Renal pelvis (tissue), 12 donors: ENCODE measurements at places on chromosomes 13 and 19. TPM values are rescaled to one million over a fixed set of nuclear protein-coding genes. Genes with fewer than 3 reads are reported as not detected.

DNA sequence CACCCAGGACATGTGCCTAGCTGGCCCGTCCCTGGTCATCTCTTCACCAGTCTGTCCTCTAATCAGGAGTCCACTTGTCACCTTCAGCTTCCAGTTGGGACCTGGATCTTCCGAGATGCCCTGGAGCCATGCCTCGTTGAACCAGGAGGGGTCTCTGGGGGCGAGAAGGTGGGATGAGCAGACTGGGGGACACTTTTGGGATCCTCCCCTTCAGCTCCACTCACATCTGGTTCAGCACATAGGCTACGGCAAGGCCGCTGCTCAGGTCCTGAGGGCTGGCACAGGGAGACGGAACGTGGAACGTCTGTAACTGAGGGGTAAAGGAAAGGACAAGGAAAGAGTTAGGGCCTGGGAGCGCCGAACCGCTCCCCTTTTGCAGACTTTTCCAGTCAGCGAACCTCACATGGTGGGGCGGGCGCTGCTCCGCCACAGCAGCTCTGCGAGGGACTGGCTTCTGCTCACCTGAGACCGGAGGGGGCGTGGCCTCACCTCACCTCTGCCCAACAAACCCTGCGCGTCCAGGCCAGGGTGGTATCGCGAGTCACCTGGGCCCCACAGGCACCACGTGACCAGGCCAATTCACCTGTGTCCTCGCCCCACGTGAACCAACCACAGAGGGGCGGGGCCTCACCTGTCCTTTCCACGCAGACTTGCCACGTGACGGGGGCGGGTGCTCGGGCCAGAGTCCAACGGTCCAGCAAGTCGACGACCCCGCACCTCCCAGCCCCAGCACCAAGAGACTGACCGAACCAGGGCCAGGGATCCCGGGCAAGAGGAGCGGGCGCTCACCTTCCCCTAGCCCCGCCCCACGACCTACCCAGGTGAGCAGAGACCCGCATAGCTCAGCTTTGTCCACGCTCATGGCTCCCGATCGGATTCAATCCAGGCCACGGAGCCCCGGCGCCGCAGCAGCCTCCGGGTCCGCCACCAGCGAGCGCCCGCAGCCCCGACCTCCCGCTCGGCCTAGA is at the start of gene HOOK2:
TSS of gene HOOK2 (minus strand) at position 965 of the 968 bp plus-strand sequence. CDS start at position 862, 103 bp downstream.
- peak; percentile 76 for DNase-seq

SIGLEC8 gene
- polyA plus RNA-seq: not detected

DNA sequence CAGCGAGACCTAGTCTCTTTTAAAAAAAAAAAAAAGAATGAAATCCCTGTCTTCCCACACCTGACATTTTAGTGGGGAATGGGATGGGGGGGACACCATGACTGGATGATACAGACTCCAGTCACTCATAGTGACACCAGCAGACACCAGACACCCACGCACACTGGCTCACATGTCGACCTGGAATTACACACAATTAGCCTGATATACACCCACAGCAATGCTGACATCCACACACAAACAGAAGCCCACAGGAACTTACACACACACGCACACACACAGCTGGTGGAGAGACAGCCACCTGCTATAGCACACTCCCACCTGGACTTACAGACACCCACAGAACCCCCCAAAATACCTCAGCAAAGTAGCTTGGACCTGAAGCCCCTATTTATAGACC is 8.3 kb upstream of the NANOS3 start:
- DNase-seq: no peak

DNA sequence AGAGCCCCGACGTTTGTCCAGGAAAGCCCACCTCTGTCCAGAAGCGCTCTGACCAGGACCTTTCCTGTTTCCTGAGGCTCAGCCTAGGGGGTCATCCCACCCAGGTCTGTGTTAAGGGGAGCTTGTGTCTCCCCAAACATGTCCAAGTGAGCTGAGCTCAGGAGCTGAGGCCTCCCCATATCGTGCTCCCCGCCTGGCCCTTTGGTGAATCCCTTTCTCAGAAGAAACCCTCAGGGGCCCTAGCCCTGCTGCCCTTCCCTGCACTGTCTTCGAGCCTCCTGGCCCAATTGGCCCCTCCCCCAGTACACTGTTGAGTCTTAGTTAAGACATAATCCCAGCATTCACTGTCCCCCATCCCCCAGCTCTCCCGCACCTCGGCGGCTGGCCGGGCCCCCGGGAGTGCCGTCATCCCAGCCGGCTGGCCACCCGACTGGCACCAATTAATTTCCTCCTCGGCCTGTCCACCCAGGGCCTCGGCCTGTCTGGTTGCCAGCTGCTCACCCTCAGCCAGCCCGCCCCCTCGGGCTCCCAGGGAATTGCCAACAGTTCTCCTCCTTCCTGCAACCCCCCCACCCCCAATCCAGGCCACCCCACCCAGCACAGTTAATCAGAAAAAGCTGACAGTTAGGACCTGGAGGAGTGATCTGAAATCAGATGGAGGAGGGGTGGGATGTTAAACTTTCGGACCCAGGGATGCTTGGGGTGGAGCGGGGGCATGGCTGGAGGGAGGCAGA is 13.6 kb downstream of the IER2 start:
- DNase-seq: peak; percentile 90

DNA sequence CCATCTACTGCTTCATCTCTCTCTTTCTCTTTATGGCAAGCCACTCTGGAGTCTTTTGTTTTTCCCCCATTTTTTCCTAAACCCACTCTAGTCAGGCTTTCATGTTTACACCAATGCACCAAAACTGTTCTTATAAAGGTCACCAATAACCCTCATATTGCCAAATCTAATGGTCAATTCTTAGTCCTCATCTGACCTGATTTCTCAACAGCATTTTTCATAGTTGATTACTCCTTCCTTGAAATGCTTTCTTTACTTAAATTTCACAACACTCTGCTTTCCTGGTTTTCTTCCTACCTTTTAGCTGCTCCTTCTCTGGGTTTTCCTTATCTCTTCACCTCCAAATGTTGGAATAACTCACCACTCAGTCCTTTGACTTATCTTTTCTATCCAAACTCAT is 47.9 kb downstream of the MICU2 start:
- DNase-seq: no peak

DNA sequence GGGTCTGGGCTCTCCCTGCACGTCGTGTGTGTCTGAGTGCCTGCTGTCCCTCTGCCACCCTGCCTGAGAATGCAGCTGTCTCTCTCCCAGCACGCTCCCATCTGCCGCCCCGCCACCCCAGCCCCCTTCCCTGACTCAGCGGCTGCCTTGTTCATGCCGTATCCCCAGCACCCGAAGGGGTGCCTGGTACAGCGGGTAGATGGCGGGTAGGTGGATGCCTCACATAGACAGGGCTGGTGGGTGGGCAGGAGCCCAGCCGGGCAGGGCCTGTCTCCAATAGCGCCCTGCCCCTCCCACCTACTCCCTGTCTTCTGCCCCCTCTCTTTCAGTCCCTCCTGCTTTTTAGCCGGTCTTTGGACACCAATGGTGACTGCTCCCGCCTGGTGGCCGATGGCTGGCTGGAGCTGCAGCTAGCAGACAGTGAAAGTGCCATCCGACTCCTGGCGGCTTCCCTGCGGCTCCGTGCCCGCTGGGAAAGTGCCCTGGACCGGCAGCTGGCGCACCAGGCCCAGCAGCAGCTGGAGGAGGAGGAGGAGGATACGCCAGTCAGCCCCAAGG is 30.3 kb downstream of the DHX34 start:
- no peak for DNase-seq

IGFL2 gene
- polyA plus RNA-seq: not detected

DNA sequence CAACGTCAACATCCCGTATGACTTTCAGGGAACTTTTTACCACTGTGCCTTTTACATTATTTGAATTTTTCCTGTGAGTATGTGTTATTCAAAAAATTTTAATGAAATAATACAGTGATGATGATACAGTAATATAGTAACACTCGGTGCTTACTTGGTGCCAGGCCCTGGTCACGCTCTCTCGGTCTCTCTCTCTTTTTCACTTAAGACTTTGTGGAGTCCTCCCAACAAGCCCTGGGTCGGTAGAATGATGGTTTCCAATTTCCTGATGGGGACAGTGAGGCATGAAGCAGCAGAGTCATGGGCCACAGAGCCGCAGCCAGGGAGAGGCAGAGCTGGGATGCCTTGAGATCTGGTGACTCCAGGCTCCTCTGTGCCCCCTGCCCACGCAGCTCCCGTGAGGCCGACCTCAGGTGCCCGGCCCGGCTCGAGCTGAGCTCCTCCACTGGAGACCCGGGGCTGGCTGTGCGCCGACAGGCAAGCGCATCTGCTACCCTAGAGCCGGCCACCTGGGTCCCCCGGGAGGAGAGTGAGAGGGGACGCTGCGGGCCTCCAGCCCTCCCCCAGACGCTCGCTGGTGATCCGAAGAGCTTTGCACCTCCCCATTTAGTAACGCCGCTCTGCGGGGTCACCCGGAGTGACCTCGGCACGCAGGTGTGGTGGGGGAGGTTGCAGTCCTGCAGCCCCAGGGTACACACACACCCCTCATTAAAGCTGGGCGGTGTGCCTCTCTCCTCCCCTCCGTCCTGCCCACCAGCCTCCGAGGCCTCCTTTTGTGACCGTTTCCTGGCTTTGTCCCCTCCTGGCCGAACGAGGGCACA is 4.4 kb upstream of the SBK3 start:
- DNase-seq: peak; percentile 93

IRF2BP1 gene
- 27.2 TPM for polyA plus RNA-seq

DNA sequence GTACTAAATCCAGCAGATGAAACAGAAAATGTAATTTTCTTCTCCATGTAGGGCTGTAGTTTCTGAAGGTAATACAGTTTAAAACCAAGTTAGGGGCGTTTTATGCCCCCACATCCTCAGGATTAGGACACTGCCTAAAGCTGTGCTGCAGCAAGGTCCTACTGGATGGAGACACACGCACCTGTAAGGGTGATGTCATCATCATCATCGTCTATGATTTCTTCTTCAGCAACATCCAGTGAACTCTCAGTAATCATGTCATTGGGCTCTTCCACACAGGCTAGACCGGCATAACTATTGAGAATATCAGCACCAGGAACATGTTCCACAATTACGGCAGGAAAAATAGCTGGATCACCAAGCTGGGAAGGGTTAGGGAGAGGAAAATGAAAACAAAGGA is 60.5 kb downstream of the ELF1 start:
- DNase-seq: no peak

GRCh38 chr19:1752009-1752756 is 1.1 kb upstream of the ONECUT3 start:
- DNase-seq: no peak

DNA sequence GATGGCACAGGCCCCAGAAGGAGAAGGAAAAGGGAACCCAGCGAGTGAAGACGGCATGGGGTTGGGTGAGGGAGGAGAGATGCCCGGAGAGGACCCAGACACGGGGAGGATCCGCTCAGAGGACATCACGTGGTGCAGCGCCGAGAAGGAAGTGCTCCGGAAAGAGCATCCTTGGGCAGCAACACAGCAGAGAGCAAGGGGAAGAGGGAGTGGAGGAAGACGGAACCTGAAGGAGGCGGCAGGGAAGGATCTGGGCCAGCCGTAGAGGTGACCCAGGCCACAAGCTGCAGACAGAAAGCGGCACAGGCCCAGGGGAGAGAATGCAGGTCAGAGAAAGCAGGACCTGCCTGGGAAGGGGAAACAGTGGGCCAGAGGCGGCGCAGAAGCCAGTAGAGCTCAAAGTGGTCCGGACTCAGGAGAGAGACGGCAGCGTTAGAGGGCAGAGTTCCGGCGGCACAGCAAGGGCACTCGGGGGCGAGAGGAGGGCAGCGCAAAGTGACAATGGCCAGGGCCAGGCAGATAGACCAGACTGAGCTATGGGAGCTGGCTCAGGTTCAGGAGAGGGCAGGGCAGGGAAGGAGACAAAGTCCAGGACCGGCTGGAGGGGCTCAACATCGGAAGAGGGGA is 1.1 kb downstream of the PPP1R12C start:
- no peak for DNase-seq

CD22 gene
- 33.6 TPM for polyA plus RNA-seq

DNA sequence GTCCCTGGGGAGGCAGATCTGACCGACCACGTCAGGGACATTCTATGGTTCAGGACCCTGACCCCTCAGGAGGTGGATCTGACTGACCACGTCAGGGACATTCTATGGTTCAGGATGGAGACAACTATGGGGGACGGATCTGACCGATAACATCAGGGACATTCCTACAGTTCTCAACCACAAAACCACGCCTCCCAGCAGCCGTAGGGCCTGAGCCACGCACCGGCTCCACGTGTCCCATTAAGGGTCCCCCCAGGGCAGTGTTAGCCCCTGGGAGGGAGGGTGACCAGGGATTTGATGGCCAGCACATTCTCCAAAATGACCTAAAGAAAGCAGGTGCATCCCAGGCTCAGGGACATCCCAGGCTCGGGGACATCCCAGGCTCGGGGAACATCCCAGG is 49.0 kb upstream of the C13orf46 start:
- DNase-seq: no peak

ZNF534 gene
- polyA plus RNA-seq: 1.2 TPM

DNA sequence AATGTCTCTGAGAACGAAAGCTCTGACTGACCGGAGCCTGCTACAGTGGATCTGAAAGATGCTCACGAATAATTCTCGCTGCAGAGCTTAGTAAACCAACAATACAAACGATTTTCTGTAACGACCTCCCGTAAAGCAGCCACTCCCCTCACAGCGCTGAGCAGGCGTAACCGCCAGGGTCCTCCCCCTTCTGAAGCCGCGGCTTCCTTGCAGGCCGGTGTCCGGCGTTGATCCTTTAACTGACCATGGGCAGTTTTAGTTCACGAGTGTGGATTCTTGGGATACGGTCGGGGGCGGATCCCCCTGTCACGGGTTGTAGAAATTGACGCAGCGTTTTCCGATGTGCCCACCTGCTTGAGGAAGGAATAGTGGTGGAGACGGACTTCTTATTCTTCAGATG is 75.9 kb downstream of the ATP11A start:
- DNase-seq: no peak

KLK2 gene
- polyA plus RNA-seq: 0.34 TPM

DNA sequence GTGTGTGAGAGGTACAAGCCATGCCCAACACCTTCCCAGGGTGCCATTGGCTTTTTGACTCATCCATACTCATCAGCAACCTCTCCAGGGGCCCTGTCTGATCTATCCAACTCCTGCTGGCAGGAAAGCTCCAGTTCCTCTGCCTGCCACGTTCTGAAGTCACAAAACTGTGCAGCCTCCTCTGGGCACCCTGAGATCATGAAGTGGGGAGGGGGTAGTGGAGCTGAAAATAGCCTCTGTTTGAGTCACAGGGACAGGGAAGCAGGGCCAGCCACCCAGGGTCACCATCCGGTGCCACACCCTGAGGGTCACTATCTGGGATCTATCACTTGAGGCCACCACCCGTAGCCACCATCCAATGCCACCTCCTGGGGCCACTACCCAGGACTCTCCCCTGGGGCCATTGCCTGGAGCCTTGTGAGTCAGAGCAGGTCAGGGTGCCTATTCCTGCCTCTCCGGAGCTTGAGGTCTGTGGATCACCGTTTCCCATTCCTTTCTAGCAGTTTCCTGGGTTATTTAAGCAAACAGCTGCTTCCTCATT is 172.1 kb downstream of the NUFIP1 start:
- no peak for DNase-seq

DNA sequence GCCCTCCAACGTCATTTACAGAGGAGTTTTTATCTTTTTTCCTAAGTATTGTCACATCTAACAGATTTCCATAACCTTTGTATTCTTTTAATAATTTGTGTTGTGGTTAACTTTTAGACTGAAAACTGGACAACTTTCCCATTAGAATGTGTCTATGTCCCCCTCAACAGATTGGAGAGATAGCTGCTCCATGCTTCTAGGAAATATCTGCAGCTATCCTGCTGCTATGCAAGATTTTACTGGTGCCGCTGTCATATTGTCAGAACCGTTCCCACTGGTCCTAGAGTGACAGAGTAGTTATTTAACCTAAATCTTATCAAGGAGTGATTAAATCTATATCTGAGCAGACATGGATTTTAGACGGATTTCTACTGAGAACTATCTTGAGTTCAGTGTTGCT is 130.0 kb downstream of the MAB21L1 start:
- no peak for DNase-seq
